ENCODE measurements at places on chromosomes 7 and 10.

DNA sequence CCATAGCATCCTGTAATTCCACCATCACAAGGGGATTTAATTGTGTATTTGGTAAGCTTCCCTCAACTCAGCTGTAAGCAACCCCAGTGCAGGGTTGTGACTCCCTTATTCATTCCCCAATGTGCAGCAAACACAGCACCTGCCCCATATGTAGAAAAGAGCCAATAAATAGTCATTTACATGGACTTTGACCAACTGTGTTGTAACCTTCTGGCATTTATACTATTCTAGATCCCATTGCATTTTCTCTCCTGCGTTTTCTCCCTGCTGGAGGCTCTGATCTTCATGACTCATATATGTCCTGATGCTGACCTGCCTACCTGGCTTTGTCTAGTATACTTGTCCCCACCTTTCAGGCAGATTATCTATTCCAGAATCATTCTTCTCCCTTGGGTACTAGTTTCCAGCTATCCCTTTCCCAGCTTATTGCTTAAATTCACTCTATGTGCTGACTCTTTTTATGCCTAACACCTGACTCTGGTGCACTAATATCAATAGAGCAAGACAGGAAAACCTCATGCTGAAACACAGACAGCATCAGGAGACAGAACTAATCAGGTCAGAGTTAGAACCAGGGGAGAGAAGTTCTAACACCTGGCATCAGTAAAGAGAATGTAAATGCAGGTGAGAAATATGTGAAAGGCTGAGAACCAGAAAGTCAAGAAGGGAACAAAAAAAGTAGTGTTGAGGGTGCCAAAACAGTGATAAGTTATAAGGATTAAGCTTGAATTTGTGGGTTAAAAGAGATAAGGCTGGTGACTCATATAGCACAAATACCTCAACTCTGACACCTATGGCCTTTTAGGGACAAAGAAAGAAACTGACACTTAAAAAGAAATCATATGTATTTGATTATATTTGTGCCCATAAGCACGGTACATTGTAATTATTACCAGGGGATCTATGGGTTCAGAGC lies 402.7 kb downstream of the IPMK start:
- no peak for DNase-seq

DNA sequence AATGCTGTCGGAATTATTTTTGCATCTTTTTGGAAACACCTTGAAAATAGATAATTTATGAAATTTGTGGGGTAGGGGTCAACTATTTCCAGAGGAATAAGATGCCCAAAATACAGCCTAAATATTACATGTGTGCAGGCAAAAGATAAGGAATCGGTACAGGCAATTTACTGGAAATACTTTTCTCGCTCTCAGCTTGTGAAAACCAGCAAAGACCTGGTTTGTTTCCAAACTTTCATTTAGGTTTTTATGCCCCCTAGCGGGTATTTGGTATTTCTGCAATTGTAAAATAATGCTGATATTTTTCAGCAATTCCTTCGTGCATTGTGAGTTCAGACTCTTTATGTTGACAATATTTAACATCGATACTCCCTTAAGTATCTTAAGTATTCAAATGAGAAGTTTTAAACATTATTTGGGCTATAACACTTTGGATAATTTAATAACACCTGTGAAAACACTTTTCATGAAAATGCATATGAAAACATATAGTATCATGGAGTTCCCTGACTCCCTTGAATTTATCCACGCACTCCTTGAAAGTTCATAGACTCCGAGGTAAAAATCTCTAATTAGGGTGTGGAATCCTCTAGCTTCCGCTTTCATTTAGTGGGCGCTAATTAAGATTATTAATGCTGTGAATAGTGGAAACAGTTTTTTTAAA lies 132.4 kb downstream of the TSPAN12 start:
- DNase-seq: no peak

- no peak for DNase-seq
Measured at GRCh38 chr7:29270594-29271318, 76.2 kb downstream of the CHN2 start.

DNA sequence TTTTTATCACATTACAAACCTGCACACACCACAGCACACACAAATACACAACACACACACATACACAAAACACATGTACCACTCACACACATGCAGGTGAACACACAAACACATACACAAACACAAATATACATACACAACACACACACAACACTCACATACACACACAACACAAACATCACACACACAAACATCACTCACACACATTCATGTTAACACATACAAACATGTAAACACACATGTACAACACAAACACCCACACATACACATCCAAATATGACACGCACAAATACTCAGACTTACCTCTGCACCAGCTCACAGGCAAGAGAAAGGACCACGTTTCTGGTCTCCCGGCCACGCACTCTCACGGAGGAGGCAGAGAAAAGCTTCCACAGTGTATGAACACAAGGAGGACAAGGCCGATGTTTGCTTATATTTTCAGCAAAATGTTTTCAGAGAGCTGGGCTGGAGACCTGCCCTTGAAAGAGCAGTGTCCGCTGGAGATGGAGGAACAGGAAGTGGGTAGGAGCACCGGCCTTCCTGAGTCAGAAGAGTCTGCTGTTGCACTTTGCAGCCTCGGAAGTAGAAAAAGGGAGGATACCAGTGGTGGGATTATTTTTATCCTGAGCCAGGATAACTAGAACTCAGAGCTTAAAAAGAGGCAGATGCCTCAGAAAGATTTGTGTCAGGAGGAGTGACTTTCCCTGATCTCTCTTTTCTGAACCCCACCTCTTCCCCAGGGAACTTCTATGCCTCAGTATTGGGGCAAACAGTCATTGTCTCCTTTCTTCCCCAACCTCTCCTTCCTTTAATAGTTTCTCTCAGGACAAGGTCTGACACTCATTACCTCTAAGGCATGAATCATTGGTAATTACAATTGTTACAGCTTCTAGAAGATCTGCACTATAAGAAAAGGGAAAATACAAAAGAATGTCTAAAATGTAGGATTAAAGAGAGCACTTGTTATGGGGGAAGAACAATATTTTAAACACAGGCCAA lies at the start of gene GIMAP6:
Gene GIMAP6, minus strand, starts transcription at position 520 of the 999 bp plus-strand sequence. CDS start 2,243 bp downstream, outside the sequence.
- DNase-seq: no peak

DNA sequence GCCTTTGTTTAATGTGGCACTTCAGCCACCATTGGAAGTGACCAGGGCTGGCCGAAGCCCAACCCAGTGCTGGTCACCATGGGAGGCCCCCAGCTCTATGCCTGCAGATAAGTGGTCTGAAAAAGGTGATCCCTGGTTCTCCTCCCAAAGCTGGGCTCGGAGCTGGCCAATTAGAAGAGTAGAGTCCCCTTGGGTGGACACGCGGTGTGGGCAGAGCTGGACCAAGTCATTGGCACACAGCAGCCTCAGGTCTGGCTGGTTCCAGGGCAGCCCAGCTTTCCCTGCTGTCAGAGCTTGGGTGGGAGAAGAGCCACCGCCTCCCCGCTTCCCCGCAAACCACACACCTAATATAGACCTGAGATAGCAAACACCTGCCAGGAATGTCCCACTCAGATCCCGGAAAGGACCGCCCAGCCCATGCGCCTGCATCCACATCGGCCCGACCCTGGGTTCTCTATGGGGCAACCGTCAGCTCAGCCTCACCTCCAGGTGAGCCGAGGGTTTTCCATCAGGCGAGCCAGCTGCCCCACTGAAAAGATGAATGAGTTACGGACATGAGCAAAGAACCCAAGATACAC lies 84.3 kb downstream of the TCERG1L start:
- no peak for DNase-seq

- no peak for DNase-seq
Measured at GRCh38 chr10:10684972-10685371, 332.7 kb upstream of the CELF2 start.

- no peak for DNase-seq
Measured at GRCh38 chr10:49010295-49010694, 70.7 kb upstream of the LRRC18 start.

GRCh38 chr10:5376450-5376849 lies 11.7 kb downstream of the UCN3 start:
- DNase-seq: no peak

- no peak for DNase-seq
Measured at GRCh38 chr7:64892666-64893309, 10.3 kb upstream of the ZNF273 start.

DNA sequence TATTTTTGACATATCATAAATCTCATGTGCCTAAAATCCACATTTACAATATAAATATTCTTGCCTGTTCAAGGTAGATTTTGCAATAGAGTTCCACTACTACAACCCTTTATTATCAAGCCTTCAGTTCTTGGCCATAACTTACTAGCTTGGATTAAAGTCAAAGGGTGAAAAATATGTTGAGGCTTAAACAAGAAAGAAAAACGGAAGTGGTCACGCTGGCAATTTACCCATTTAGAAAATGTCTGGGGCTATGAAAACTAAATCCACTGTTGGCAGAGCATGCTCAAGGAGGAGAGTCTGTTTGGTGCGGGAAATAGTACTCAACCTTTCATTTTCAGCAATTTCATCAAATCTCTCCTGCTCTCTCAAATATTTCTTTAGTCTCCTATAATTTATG lies 209.8 kb upstream of the RHOBTB1 start:
- no peak for DNase-seq

DNA sequence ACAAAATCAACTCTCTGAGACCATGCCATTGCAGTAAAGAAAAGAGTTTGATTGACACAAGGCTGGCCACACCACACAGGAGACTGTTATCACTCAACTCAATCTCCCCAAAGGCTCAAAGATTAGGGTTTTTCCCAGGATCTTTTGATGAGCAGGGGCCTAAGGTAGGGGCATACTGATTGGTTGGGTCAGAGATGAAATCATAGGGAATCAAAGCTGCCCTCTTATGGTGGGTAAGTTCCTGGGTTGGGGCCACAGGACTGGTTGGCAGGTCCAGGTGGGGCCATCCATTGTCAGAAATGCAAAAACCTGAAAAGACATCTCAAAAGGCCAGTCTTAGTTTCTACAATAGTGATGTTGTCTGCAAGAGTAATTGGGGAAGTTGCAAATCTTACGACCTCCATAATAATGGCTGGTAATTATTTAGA lies 91.6 kb downstream of the AKR1D1 start:
- DNase-seq: no peak

- DNase-seq: no peak
Measured at GRCh38 chr10:124157271-124157681, 63.9 kb upstream of the CHST15 start.

DNA sequence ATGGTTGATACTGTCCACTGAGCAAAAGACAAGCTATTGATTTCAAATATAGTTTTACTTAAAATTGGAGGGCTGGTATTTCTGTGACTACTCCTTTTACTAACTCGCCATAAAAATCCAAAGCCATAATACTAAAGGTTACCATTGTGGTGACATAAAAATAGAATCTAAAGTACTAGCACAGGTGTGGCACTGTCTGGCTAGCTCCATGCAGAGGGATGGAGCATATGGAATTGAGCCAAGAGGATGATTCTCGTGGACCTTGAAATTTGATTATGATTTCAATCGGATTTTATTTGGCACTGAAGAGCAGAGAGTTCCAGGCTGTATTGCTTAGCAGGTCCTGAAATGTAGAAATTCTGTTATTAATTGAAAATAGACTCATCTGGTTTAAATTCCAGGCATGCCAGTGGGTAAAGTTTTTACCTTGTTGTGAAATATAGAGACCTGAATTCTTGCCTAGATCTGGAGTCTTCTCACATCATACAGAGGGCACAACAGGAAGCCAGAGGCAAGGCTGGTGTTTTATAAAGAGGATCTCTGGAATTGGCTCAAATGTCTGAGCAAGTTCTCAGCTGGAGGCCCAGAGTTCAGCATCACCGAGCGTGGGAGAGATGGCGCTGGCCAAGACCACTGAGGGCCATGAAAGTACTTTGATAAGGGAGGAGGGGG lies 29.9 kb upstream of the DLD start:
- no peak for DNase-seq

DNA sequence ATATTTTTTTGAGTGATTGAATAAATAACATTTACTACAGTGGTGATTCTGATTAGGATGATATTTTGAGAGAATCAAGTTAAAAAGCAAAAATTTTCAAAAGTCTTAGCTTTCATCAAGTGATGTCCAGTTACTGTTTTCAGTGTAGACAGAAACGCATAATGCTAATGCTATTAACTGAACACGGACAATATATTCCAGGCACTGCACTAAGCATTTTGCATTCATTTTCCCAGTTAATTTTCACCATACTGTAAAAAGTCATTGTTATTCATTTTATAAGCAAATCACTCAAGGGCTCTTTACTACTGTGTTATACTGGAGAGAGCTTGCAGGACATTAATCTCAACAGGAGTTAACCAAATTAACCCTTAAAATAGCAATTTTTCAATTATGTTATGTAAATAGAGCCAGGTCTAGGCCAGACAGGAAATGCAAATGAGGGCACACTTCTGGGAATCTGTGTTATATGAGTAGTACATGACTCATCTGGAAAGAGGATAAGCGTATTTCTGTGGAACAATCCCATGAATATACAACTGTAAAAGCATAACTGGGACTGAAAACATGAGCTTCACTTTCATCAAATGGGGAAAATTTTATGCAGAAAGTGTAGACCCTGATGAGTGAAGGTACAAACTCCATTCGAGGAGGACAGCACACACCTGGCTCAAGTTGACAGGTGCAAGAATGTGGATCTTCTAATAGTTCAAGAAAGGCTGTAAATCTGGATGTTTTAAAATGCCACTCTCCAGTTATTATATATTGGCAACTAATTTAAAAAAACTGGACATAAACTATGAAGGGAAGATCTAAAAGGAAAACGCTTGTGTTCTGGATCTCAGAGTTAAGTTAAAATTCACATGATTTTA lies 75.4 kb downstream of the ANK3 start:
- no peak for DNase-seq

- DNase-seq: no peak
Measured at GRCh38 chr7:108808549-108809266, 239.0 kb downstream of the DNAJB9 start.

DNA sequence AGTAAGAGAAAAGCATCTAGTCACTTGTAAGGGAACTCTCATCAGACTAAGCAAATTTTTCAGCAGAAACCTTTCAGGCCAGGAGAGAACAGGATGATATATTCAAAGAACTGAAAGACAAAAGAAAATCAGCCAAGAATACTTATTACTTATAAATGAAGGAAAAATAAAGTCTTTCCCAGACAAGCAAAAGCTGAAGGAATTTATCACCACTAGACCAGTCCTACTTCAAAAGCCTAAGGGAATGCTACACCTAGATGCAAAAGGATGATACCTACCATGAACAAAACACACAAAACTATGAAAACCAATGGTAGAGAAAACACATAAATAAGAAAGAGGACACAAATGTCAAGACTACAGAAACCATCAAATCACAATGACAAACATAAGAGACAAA lies 126.6 kb upstream of the ABCB5 start:
- DNase-seq: no peak

- DNase-seq: no peak
Measured at GRCh38 chr10:65500716-65501115, 1425.1 kb upstream of the LRRTM3 start.

All from stimulated activated CD8-positive, alpha-beta memory T cell treated with anti-CD3 and anti-CD28 coated beads, Interleukin-4, amount 100 ng/mL, for 1 hour (primary cell).